ENCODE measurements at places on chromosomes 1 and 21. TPM values are rescaled to one million over a fixed set of nuclear protein-coding genes. Genes with fewer than 3 reads are reported as not detected.

The AVPR1B gene
- total RNA-seq, result not detected

GRCh38 chr1:64601207-64601606 lies 131.3 kb downstream of the CACHD1 start:
- no peak for DNase-seq

DNA sequence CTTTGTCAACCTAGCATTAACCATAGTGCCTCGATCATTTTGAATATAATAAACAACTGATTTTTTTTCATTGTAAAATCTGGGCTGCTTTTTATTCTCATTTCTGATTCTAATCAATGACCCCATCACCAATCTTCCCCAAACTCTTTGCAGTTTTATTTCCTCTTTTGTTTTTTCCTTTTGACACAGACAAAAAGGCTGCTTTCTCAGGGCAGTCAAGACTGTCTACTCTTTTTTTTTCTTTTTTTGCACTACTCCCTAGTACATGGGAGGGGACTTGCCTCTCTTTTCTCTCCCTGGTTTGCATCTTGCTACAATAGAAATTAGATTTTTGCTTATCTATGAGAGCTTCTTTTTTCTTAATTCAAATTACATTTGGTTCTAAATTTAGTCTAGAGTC lies 987.9 kb downstream of the ADGRL2 start:
- no peak for DNase-seq

GRCh38 chr1:85296980-85297379 lies 20.5 kb upstream of the BCL10 start:
- no peak for DNase-seq

DNA sequence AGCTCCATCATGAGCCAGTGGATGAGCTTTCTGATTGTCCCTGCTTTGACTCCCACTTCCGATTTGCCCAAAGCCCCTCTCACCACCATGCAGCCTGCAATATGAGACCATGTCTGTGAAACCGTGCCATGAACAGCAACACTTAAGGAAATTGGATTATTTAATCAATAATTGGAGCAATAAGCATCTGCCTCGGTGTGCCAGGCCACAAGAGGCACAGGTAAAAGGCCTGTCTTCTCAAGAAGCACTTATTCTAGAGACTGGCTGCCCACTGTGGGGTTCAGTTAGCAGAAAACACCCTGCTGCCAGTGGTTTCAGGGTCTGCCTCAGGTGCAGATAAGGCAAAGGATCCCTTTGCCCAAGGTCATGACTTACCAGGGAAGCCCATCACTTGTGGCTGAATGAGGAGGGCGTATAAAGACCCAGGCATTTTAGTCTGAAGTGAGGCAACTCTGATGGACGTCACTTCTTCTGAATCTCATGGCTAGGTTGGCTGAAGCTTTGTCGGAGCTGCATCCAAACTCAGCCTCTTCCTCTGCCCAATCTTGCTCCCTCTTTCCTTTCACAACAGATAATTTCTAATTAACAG lies 7.1 kb upstream of the CHI3L2 start:
- no peak for DNase-seq

DNA sequence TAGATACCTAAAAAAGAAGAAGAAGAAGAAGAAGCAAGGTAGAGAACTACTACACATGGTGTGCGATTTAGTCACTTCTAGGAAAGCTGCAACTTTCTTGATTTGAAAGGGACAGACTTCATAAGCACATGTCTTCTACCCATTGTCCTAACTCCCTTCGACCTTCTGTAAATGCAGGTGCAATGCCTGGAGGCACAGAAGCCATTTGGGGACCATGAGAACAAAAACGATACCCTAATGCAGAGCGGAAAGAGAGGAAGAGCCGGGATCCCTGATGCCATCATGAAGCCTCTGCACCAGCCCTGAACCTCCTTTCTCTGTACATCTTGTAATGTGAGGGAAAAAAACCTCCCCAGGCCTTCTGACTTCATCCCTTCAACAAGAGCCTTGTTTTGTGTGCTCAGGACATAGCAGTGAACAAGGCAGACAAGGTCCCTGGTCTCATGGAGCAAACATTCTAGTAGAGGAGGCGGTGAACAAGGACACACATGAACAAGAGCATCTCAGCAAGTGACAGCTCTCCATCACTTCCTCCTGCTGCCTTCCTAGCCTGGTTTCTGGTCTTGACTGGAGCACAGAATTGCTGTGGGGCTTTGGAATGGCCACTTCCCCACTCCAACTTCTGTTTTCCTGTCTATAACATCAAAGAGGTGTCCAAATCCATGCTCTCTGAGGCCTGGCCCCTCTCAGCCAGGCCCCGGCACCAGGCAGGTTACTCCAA lies 5.5 kb upstream of the LAPTM5 start:
- DNase-seq, result no peak

DNA sequence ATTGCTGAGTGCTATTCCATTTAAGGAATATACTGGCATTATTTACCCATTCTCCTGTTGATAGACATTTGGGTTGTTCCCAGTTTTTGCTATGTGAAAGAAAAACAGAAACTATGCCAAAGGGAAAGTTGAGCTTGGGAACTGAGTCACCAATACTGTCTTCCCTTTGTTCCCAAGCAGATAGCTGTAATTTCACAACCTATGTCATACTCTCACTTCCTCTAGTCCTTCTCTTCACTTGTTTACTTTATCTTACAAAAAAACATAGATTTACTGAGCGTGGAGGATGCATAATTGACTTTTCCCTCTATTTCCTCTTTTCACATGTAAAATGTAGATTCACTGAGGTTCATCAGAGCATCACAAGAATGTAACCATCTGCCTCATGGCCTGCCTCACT lies 32.4 kb upstream of the PGBD5 start:
- DNase-seq, result no peak

- no peak for DNase-seq
Observed at GRCh38 chr1:5722635-5723164, 269.5 kb downstream of the NPHP4 start.

Data from activated T-helper 2 cell treated with anti-CD3 and anti-CD28 coated beads, Interferon-gamma antibody, Interleukin-2, Interleukin-4, amounts not matched to agents 10 μg/mL and 5 μg/mL and 100 μg/mL, durations not matched to agents 14 hours and 24 hours and 36 hours (primary cell).